ENCODE measurements at places on chromosomes 11 and 22.

- no peak for DNase-seq
These were observed 92.9 kb downstream of the DYNC2H1 start for GRCh38 chr11:103202048-103202651.

- no peak for DNase-seq
These were observed 9.0 kb upstream of the MTMR3 start for GRCh38 chr22:29873943-29874342.

GRCh38 chr11:128925250-128925600, 17.4 kb downstream of the TP53AIP1 start:
- DNase-seq, result no peak

DNA sequence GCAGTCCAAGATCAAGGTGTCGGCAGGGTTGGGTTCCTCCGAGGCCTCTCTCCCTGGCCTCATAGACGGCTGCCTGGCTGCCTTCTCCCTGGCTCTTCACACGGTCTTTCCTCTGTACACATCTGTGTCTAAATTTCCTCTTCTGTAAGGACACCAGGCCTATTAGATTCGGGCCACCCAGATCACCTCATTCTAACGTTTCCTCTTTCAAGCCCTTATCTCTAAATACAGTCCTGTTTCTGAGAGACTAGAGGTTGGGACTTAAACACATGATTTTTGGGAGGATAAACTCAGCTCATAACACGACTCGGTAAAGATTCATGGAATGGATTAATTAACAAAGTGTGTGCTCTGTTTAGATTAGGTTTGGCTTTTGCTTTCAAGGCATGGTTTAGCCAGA, 136.0 kb upstream of the SORL1-AS1 start:
- DNase-seq, result no peak

- no peak for DNase-seq
These were observed 571.5 kb downstream of the CNTN5 start for GRCh38 chr11:99592266-99592665.
